WTC11 (cell line): ENCODE measurements at places on chromosomes 13 and 19. TPM values are rescaled to one million over a fixed set of nuclear protein-coding genes. Genes with fewer than 3 reads are reported as not detected.
A peak's percentile ranks its signal among the peaks of the same experiment; 100 is the strongest.

ENOX1 gene
- 0.09 to 0.26 TPM (median 0.16 TPM) in 3 replicates for total RNA-seq

TNFRSF19 gene
- total RNA-seq = 0.20 to 0.27 TPM (median 0.23 TPM) in 3 replicates

GRCh38 chr13:35744566-35745178 is 268.2 kb upstream of the MAB21L1 start:
- H3K36me3 ChIP-seq = peaks cover 37% of the 10 kb centered on the region
- no peak for DNase-seq
- no peaks in the 10 kb centered on the region for H3K27me3 ChIP-seq
- H3K4me3 ChIP-seq = no peak overlapping the region
- no peak overlapping the region for H3K27ac ChIP-seq
- H3K4me1 ChIP-seq = peaks cover 11% of the 10 kb centered on the region

DNA sequence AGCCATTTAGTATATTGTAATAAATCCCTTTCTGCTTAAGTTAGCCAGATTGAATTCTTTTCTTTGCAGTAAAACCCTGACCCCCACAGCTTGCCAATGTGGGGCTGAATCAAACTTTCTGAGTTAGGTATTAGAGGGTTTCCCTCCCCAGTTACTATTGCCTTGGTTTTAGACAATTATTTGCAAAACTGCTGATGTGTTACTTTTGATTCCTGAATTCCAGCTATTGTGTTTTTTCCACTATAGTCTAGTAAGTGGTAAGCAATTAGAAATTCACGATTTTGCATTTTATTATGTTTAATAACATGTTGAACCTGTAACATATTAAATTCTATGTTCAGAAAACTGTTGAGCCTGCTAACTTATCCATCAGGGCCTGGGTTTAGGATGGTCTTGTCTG is 391.5 kb downstream of the DLEU7 start:
- no peaks in the 10 kb centered on the region for H3K36me3 ChIP-seq
- H3K27ac ChIP-seq = no peak overlapping the region
- H3K4me1 ChIP-seq = peaks cover 55% of the 10 kb centered on the region
- no peaks in the 10 kb centered on the region for H3K27me3 ChIP-seq
- no peak for DNase-seq

GRCh38 chr19:5245631-5246553 is 94.7 kb downstream of the PTPRS start:
- peaks cover 26% of the 10 kb centered on the region for H3K36me3 ChIP-seq
- H3K4me3 ChIP-seq = no peak overlapping the region
- H3K27ac ChIP-seq = peak overlapping the region; percentile 26; the same call in 1 of the 2 replicates
- peaks cover 29% of the 10 kb centered on the region for H3K4me1 ChIP-seq
- DNase-seq = no peak

ETV2 gene
- 1.4 to 1.9 TPM (median 1.7 TPM) in 3 replicates for total RNA-seq

DNA sequence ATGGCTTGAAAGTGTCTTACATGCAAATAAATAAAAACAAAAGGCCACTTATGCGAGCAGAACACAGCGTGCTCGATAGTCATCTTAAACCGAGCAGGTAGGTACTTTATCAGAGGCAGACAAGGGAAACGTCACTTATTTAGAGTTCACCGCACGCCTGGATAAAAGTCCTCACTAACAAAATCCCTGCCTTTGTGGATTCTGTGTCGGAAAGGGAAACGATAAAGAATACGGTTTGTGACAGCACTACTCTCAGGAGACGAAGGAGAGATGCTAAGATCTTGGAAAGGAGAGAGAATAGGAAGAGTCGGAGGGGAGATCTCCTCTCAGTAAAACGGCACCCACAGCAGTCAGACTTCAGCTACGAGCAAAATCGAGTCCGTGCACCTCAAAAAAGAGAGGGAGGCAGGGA is 581 bp downstream of the RCBTB1 start:
- H3K4me1 ChIP-seq = peaks cover 16% of the 10 kb centered on the region
- no peak for DNase-seq
- peak overlapping the region; percentile 91 for H3K27ac ChIP-seq
- H3K27me3 ChIP-seq = peaks cover 9% of the 10 kb centered on the region

PSG2 gene
- not detected in 3 replicates for total RNA-seq

GRCh38 chr13:26246154-26246553 is 7.8 kb upstream of the CDK8 start:
- H3K27ac ChIP-seq = no peak overlapping the region
- peaks cover 4% of the 10 kb centered on the region; the same call in 1 of the 2 replicates for H3K4me1 ChIP-seq
- no peak overlapping the region for H3K4me3 ChIP-seq
- DNase-seq = no peak
- H3K36me3 ChIP-seq = no peaks in the 10 kb centered on the region
- peaks cover 5% of the 10 kb centered on the region for H3K27me3 ChIP-seq

- H3K4me3 ChIP-seq = no peak overlapping the region
- no peak for DNase-seq
- H3K4me1 ChIP-seq = no peaks in the 10 kb centered on the region
- H3K36me3 ChIP-seq = no peaks in the 10 kb centered on the region
Measured at GRCh38 chr19:32178401-32178800, 167.0 kb upstream of the ZNF507 start.

DNA sequence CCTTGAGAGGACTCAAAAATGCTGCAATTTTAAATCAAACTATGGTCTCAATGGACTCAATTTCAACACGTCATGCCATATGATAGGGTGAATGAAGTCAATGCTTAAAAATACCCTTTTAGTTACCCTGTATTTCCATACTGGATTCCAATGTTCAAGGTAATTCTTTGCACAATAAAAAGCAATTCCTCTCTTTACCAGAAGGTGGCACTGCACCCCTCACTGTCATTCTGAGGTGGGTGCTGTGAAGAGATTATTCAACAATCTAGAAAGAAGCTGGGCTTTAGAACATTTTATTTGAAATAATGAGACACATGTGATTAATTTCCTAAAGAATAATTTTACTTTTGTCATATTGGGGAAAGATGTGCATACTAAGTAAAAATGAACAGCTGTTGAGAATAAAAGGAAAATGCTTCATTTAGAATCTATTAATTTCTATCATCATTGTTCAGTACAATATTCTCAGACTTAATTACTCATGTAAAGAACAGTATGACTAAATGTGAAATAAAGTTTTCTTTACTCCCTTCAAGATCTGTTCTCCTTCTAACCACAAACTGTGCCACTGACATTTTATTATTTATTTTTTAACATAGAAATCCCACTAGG is 789.1 kb downstream of the GPC5 start:
- no peaks in the 10 kb centered on the region for H3K4me1 ChIP-seq
- DNase-seq = peak; percentile 12
- H3K4me3 ChIP-seq = no peak overlapping the region
- no peaks in the 10 kb centered on the region for H3K27me3 ChIP-seq
- no peak overlapping the region for H3K27ac ChIP-seq

DNA sequence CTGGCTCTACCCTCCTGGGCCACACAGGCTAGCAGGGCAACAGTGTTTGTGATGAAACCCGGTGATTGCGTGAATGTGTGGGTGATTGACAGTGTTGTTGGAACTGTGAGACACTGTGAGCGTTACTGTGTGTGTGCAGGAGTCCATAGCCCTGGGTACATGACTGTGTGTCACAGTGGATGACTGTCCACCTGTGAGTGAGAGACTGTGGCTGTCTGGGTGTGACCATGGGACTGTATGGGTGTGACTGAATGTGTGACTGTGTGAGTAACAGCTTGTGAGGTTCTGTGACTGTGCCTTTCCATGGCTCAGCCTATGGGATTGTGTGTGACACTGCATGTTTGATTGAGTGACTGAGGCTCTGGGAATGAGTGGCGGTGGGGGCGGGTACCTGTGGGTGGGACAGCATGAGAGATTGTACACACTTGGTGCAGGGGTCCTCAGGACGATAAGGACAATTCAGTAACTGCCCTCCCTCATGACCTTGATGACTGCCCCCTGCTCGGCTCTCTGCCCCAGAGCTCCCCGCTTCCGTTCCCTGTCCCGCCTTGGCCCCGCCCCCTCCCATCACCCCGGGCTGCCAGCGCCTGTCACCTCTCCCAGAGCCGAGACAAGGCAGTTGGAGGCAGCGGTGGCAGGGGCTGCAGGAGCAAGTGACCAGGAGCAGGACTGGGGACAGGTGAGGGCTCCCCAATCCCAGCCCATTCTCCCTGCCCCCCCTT is at the start of gene GIPR:
GIPR (plus strand) TSS at position 602 of the 722 bp plus-strand sequence. CDS start 1,300 bp downstream, outside the sequence.
- DNase-seq = peak; percentile 72
- peaks cover 23% of the 10 kb centered on the region for H3K4me1 ChIP-seq
- peak within 1 kb of the TSS; percentile 73 for H3K4me3 ChIP-seq
- H3K27me3 ChIP-seq = peaks cover 52% of the 10 kb centered on the region
- no peaks in the 10 kb centered on the region for H3K36me3 ChIP-seq

- H3K27ac ChIP-seq = peak overlapping the region; percentile 25; the same call in 1 of the 2 replicates
- peaks cover 54% of the 10 kb centered on the region for H3K4me1 ChIP-seq
- H3K36me3 ChIP-seq = no peaks in the 10 kb centered on the region
- H3K4me3 ChIP-seq = no peak overlapping the region
- no peak for DNase-seq
- H3K27me3 ChIP-seq = no peaks in the 10 kb centered on the region
Measured at GRCh38 chr13:50526661-50527071, 316.8 kb downstream of the DLEU7 start.

GRCh38 chr13:102002287-102002686 is 399.6 kb downstream of the FGF14 start:
- no peaks in the 10 kb centered on the region for H3K27me3 ChIP-seq
- no peak overlapping the region for H3K27ac ChIP-seq
- no peaks in the 10 kb centered on the region for H3K36me3 ChIP-seq
- peaks cover 8% of the 10 kb centered on the region for H3K4me1 ChIP-seq
- no peak for DNase-seq
- no peak overlapping the region for H3K4me3 ChIP-seq

- peaks cover 59% of the 10 kb centered on the region for H3K4me1 ChIP-seq
- no peak overlapping the region; the same call in 1 of the 2 replicates for H3K27ac ChIP-seq
- no peaks in the 10 kb centered on the region for H3K36me3 ChIP-seq
- no peaks in the 10 kb centered on the region for H3K27me3 ChIP-seq
- no peak overlapping the region for H3K4me3 ChIP-seq
Measured at GRCh38 chr19:16589917-16590316, 17.7 kb upstream of the SLC35E1 start.

- peaks cover 77% of the 10 kb centered on the region for H3K36me3 ChIP-seq
- DNase-seq = no peak
- H3K4me3 ChIP-seq = no peak overlapping the region
Measured at GRCh38 chr19:16654627-16655026, 5.3 kb downstream of the SMIM7 start.
